GF-D8 (cell line): ENCODE measurements at places on chromosomes 11 and 22.

GRCh38 chr11:72781313-72782080, 12.3 kb downstream of the STARD10 start:
- DNase-seq, result no peak

DNA sequence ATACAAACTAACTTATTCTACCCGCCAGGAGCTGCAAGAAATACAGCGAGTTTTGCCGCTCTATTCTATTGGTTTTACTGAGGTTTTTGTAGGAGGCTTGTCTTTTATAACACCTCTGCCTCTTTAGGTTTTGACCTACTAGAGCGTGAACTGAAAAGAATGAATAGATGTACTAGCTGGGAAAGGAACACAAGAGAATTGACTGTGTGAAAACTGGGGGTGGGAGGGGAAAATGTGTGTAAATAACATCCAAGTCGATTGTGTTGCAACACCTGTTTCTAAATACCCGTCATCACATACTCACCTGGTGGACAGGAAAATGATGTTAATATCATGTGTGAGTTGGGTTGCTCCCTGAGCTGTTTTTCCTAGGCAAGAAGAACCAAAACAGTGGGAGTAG, 12.9 kb upstream of the JHY start:
- no peak for DNase-seq

DNA sequence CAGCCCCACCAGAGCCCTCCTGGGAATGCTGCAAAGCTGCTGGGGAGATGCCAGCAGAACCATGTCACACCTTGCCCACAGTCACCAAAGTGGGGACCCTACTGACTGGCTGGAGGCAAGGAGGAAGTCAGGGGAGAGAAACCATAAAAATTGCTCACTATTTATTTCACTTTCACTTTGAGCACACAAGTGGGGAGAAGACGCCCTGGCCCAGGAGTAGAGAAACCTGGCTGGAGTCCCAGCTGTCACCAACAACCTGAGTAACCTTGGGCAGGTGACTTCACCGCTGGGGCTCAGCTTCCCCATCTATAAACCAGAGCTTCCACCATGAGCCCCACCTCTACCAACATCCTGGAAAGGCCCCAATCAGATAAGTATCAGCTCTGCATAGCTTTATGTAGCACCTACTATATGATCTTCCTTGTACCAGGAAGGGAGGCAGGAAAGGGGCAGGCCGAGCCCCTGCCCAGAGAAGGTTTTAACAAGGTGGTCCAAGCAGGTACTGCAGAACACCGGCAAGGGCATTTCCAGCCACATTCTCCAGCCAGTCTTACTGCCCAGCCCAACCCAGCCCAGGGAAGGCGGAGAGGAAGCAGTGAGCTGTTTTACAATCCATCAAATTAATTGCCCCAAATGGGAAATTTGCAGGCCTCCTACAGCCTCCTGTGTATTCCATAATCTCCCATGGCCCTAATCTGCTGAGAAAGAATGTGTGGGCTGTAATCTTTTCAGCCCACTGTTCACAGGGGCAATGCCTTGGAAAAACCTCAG, 27.6 kb downstream of the PLEKHA7 start:
- no peak for DNase-seq

DNA sequence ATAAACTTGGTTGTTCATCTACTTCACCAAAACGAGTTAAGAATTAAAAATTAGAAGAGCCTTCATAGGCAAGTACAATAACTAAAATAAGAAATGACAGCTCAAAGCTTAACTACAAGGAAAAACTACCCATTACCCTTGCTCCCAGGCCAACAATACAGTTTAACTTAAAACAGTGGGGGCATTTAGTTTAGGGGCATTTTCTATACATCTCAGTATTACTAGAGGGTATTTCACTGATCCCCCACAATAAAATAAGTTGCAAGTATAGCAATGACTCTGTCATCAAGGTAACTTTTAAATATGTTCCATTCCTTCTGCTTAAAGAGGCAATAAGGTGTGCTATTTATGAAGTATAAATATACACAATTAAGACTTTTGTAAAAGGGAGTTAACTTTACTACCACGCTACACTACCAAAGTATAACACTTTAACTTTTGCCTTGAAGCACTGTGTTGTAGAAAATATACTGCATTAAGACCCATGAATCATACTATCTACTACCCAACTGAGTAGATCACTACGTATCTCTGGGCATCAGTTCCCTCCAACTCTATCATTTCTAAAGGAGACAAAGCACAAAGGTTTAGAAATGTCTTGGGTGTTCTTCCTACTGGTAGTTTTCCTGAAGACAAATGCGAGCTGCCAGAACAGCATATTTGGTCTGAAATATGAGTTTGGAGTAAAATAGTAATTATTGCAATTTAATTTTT, 29.8 kb downstream of the CHORDC1 start:
- no peak for DNase-seq

GRCh38 chr11:9681583-9682372, 17.9 kb downstream of the SWAP70 start:
- no peak for DNase-seq

GRCh38 chr22:19801340-19802000, 40.9 kb downstream of the TBX1 start:
- no peak for DNase-seq

- DNase-seq, result peak; percentile 91
Measured at GRCh38 chr11:65640483-65641296, 2.8 kb downstream of the SIPA1 start.

DNA sequence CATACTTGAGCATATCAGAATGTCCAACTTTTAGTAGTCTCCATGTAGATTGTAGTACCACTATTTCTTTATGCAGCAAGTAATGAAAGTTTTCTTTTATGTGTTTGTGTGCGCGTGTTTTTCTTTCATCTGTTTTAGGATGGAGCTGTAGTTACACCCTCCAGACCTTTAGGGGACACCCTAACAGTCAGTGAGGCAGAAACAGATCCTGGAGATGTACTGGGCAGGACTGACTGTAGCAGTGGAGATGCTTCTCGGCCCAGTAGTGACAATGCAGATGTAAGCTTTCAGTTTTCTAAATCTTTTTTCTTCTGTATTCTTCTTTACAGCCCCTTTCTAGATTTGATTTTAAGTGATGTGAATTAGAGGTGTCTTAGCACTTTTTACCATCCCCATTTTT, 79.9 kb upstream of the GRIK4 start:
- no peak for DNase-seq

GRCh38 chr11:795634-796564, 2.2 kb downstream of the SLC25A22 start:
- peak; percentile 11 for DNase-seq

- no peak for DNase-seq
Measured at GRCh38 chr11:60959431-60959830, 7.5 kb upstream of the SLC15A3 start.

DNA sequence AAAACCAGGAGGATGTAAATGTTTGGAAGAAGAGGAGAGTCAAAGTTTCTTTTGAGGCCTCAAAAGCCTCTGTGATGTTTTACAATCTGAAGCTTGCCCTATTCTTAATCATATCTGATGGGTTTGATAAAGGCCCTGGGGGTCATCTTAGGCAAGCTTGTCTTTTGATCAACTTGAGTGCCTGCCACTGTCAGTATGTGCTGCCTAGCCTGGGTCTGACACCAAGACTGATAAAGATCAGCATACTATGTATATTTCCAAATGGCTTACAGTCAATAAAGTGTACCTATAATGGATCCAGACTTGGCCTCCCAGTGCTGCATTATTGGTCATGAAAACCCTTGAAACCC, 12.7 kb downstream of the EHF start:
- DNase-seq, result no peak

GRCh38 chr11:67456068-67456705, 1.0 kb downstream of the CABP4 start:
- no peak for DNase-seq

GRCh38 chr22:50674606-50675552, 2.3 kb downstream of the SHANK3 start:
- DNase-seq, result no peak

GRCh38 chr11:67033661-67034166, 10.8 kb downstream of the SYT12 start:
- DNase-seq, result no peak

DNA sequence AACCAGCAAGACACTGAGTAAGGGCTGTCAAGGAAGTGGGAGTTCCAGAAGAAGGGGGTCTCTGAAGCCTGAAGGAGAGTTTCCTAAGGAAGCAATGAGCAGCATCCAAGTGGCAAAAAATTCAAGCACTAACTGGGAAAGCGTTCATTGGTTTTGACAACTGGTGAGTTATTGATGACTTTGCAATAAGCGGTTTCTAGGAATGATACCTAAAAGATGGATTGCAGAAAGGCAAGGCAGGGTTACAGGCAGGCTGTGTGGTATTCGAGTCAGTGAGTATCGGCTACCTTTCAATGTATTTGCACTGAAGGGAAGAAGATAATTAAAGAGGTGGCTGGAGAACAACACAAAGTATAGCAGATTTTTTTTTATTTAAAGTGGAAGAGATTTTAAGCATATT, 59.3 kb upstream of the NCAM1 start:
- DNase-seq, result no peak

- no peak for DNase-seq
Measured at GRCh38 chr22:29096736-29097669, 24.2 kb downstream of the KREMEN1 start.

DNA sequence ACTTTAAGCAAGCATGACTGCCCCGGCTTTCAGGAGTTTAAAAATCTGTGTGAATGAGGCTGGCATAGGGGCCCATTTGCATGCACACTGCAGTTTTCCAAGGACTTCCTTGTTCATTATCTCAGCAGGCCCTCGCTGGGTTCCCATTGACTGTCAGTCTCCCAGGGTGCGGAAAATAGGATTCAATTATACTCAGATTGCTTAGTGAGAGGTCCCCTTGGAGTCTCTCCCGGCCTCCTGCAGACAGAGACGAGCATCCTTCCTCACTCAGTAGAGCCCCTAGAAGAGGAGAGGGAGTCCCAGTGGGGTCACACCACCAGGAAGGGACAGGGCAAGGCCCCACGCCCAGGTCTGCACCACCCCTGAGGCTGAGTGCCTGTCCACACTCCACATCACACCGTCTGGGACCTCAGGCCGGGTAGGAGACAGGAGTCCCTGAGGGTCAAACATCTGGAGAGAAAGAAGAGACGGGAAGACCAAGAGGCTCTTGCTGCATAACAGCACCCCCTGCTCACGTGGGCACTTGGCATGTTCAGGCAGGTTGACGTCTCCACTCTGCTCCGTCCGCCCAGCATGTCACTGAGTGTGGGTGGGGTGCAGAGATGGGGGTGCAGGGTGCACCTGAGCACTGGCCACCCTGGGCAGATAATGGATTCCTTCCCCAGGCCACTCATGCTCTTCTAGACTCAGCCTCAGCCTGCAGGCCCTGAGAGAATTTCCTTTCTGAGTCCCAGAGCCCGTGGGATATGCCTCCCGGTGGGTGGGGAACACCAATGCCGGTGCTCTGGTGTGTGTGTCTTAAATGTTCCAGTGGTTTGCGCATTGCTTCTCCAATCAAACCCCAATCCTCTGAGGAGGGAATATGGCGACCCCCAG, 58.8 kb downstream of the MCM5 start:
- no peak for DNase-seq

DNA sequence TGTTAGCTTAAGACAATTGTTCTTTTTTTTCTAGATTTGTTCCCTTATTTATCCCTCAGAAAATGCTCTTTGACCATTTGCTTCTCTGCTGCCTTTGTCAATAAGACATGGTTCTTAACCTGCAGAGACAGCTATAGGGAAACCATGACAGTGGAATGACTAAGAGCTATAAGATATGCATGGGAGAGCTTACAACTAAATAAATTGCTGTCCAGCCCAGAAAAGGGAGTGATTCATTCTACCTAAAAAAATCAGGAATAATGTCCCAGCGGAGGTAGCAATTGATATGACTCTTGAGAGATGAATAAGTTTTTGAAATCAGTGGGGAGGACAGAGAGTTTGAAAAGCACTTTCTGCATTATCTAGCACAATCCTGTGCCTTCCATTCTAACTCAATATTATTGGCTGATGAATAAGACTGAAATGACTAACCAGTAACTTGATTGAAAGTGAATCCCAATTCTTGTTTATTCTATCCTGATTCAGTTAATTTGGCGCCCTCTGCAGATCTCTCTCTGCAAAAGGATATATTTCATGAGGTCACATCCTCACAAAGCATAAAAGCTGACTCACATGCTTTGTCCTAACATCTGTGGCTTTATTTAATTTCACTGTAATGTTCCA, 680.5 kb upstream of the API5 start:
- no peak for DNase-seq

DNA sequence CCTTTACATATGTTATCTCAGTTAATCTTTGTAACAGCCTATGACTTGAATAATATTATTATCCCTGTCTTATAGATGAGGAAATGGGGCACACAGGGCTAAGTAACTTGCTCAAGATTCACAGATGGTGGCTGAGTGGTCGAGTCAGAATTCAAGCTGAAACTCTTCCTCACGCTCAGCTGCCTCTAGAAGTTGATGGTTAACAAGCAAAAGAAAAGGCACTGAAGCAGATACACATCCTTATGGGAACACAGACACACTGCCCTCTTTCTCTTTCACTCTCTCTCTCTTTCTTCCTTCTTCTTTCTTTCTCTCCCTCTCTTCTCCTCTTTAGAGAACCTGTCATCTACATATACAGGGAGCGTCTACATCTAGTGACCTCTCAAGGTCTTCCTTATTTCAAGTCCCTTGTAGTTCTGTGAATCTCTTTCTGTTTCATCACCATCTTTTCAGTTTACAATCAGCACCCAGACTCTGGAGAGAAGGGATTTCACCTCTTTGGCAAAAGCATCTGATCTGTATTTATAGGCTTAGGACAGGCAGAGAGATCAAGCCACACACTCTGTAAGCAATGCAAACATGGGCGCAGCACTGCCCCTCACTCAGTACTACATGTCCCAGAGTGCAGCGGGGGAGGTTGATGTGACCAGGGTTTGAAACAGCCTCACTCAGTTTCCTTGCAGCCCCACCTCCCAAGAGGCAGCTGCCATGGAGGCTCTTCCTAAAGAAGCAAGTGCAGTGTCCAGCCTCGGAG, 75.7 kb downstream of the GRAMD1B start:
- no peak for DNase-seq

- no peak for DNase-seq
Measured at GRCh38 chr22:48318575-48319320, 1508.9 kb downstream of the BRD1 start.

DNA sequence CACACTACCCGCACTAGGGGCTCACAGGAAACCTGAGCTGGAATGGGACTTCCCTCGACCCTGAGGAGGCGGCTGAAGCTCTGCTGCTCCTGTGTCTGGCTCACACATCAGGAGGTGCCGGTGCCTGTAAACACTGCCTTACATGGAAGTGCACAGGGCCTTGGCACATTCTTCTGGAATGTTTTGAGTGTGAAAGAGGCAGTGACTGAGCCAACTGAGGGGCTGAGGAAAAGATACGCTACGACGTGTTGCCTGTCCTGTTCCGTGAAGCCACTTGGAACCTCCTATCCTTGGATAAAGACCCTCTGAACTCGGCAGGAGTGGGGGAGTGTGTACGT, 10.5 kb downstream of the TXN2 start:
- DNase-seq, result no peak

GRCh38 chr11:69145050-69145380, 10.7 kb upstream of the SMIM38 start:
- DNase-seq, result no peak

DNA sequence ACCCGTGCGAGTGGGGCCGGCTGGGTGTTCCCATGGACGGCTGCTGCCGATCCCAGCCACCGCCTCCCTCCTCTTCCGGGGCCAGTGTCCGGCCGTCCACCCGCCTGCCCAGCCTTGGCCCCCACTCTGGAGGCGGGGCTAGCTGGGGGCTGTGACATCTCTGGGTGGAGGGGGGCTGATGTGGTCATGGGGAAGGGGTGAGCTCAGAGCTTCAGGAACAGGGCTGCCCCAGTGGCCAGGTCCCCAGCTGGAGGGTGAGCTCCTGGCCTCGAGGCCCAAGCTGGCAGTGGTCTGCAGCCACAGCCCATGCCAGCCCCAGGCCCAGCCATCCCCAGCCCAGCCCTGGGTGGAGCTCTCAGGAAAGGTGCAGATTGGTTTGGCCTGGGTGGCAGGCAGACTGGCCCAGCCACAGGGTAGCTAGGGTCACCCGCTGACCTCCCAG, 2.7 kb downstream of the INS start:
- no peak for DNase-seq
